ENCODE measurements at places on chromosomes 3 and 15.

DNA sequence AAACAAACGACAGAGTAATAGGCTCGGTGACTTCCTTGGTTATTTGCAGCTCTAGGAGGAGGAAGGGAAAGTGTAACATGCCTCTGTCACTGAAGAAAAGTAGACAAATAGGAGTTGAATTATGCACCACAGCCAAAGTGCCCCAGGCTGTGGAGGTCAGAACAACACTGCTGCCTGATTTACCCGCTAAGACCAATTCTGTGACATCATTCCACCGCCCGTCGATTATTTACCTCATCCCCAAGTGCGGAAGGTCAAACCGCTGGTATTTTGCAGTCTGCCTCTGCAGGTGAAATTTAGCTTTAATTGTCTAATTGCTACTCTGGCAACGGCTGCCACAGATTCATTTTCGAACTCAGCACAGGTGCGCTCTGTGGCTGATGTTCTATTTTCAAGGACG, 106.3 kb upstream of the PRICKLE2 start:
- DNase-seq = no peak

DNA sequence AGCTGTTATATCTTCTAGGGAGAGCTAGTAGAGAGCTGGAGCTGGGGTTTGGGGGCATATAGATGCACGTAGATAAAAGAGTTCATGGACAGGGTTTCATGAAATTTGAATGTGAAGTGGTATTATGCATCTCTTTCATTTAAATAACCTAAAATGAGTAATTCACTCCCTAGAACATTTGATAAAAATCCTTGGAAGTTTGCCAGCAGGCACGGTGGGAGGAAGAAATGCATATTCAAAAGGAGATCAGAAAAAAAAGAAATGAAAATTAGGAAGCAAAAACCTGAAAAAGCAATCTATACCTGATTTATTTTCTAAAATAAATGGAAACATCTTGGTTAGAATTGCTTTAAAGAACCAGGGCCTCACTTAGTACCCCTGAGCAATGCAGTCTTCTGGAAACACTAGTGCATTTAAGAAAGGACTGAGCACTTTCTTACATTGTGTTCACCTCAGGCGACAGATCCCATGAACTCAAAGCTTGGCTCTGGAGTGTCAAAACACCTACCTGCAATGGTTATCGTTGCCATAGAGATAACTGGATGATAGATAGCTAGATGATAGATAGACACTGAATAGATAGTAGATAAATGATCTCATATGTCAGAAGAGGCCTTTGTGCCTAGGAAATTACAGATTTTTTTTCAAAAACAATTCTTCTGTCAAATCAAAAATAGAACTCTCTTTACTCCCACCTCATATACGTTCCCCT, 458.6 kb upstream of the THRB start:
- no peak for DNase-seq

DNA sequence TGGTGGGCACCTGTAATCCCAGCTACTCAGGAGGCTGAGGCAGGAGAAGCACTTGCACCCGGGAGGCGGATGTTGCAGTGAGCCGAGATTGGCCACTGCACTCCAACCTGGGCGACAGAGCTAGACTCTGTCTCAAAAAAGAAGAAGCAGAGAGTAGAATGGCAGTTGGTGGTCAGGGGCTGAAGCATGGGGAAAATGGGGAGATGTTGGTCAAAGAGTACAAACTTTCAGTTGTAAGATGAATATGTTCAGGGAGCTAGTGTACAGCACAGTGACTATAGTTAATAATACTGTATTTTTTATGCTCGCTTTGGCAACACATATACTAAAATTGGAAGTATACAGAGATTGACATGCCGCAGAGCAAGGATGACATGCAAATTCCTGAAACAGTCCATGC, 41.5 kb downstream of the PCNP start:
- no peak for DNase-seq

DNA sequence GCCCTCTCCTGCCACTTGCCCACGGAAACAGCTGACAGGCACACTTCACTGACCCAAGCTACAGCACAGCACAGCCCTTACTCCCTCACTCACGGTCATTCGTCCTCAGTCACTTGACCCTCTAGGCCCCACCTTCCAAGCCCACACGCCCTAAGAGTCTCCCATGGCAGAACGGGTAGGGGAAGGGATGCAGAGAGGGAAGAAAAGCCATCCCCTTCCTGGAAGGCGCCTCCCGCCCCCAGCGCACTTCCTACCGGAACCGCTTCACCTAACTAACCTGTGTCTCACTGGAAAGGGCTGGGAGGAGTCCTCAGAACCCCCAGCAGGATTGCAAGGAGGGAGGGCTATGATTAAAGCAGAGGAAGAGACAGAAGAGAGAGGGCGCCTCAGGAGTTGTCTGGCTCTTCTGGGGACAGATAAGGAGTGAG, 22.9 kb downstream of the EPHB3 start:
- DNase-seq = no peak

DNA sequence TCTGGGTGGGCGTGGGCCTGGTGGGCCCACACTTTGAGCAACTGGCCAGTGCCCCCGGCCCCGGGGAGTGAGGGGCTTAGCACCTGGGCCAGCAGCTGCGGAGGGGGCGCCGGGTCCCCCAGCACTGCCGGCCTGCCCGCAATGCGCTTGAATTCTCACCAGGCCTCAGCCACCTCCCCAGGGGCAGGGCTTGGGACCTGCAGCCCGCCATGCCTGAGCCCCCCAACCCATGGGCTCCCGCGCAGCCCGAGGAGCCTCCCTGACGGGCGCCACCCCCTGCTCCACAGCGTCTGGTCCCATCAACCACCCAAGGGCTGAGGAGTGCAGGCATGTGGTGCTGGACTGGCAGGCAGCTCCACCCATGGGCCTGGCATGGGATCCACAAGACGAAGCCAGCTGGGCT, 484.3 kb downstream of the UNC13C start:
- no peak for DNase-seq

DNA sequence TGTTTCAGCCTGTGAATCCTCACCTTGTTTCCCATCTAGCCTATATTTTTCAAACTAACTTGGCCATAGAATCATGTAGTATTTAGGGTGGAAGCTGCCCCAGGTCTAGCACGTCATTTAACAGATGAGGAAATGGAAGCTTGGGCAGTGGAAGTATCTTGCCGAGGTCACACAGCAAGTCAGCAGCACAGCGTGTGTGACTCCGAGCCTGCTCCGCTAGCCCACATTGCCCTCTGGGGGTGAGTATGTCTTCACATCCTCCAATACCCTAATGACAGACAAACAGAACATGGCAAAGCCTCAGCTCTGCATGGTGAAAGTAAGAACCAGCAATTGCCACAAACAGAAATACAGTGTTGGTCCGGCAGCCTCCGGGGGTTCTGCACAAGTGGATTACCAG, 2.2 kb upstream of the CCR5 start:
- peak; percentile 44 for DNase-seq

DNA sequence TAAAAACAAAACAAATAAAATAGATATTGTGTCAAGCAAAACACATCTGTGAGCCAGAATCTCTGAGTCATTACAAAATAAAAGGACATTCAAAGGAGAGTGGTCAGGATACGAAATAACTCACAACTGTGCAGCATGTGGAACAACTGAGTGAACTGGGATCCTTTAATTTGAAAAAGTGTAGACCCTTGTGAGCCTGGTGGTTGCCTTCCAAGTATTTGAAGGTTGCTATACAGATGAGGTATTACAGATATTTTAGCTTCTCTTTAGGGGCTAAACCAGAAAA, 26.7 kb downstream of the KCNMB2 start:
- no peak for DNase-seq

- no peak for DNase-seq
Measured at GRCh38 chr15:64611085-64611725, 150.8 kb downstream of the ZNF609 start.

DNA sequence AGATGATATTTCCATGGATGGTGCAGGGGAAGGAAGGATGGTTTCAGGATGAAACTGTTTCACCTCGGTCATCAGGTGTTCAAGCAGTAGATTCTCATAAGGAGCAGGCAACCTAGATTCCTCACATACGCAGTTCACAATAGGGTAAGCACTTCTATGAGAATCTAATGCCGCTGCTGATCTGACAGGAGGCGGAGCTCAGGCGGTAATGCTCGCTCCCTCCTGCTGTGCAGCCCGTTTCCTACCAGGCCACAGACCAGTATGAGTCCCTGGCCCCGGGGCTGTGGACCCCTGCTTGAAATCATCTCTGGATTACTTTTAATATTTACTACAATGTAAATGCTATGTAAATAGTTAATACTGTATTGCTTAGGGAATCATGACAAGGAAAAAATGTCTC, 241.8 kb downstream of the ROBO2 start:
- no peak for DNase-seq

DNA sequence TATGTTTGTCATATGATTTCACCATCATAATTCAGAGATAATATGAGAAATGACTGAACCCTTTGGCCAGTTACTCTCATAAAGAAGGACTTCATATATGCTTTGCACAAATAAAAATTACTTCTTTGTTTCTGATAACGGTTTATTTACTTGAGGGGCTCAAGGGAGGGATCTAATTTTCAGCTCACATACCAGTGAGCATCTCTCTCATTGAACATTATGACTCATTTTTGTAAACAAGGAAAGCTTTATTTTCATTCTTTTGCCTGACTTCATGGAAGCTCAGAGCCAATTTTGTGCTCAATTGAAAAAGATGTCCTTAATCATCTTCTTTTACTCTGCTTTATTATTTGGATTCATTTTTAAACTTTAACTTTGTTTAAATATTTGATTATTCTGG, 5.8 kb downstream of the NLGN1 start:
- DNase-seq = no peak

DNA sequence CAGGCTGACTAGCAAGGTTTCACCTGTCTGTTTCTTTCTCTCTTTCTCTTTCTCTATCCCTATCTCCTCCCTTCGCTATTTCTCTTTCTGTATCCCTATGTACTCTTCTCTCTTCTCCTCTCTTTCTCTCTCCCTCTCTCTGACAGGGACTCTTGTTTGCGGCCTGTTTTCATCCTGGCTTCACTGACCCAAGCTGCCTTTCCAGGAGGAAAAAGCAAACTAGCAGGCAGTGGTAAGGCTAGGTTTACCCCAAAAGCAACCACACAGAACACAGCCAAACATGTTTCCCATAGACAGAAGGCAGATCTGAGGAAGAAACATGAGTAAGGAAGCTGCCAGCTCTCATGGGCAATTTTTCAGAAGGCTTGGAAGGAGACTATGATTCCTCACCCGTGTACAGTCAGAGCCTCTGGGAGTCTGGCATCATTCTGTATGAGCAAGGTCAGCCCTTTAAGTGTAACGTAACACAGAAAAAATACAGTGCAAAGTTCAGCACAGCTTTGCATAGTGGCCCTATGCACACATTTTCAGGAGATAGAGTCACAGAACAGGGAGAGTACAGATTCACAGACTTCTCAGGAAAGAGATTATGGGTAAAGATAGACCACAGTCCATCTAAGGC, 61.0 kb downstream of the OCA2 start:
- no peak for DNase-seq

DNA sequence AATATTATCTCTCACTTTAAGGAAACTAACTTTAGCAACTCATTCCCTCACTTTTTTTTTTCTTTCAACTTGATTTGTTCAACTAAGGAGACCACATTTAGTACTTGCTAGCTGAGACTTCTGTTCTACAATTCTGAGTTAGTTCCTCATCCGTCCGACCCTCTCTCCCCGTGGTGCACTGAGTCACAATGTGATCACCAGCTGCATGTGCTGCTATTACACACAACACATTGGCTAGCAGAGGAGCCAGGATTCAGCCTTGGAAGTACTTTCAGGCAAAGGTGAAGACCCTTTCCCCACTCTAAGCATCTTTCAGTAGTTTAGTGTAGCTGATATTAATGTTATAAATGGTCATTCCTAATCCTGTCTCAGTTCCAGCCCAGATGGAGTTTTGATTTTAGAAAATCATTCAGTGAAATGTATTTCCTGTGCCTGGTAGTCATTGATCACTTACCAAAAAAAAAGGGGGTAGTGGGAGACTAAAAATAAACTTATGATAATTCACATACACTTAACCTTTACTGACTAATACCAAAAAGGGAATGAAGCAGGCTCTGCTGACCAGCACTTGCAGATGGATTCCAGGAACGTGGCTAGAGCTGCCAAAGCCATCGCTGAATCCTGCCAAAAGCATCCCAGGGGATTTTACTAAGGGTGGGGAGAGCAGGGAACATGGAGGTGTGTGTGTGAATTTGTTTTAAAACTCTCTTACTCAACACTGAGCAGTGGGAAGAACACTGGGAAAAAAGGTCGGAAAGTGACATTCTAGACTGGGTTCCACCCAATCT, 424.8 kb downstream of the LPP start:
- peak; percentile 6 for DNase-seq

DNA sequence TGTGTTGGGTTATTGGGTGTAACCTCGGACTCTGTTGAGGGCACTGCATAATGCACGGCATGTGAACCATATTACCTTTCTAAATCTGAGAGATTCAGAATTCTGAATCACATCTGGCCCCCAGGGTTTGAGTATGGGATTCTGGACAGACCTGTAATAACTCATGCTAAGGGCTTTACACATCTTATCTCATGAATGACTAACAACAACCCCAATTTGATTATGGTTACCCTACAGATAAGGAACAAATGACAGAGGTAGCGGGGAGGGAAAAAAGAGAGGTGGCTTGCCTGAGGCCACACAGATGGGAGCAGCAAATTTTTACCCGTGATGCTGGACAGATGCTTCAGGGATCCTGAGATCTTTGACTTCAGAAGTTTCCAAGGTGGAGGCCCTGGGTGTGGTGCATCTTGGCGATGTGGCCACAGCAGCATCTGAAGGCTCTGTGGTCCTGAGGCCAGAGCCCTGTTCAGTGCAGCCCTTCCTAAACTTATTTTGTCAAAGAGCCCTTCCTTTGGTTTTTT, 43.8 kb downstream of the POMGNT2 start:
- DNase-seq = no peak

GRCh38 chr3:127823426-127823857, 1.1 kb upstream of the MGLL start:
- DNase-seq = no peak

GRCh38 chr3:56854856-56855611, 53.3 kb upstream of the ARHGEF3 start:
- no peak for DNase-seq

GRCh38 chr15:66865622-66866611, 163.9 kb downstream of the SMAD6 start:
- DNase-seq = peak; percentile 17

DNA sequence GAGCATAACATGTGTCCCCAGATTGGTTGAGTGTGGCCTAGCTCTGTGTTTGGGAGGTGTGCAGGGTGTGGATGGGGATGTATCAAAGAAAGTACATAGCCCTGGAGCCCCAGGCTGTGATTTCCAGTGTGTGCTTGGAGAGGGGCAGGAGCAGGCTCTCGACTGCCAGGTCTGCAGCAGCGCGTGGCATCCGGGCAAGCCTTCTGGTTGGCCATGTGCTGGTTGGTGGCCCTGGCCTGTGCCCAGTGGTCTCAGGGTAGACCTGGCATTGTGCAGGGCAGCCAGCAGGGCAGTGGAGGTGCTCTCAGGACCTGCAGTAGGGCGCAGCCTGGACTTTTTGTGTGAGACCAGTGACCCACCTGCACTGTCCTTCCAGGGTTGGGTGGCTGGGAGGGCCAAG, 231.5 kb downstream of the UBE3A start:
- no peak for DNase-seq
